Stimulated activated CD8-positive, alpha-beta memory T cell treated with anti-CD3 and anti-CD28 coated beads, Interleukin-7, amount 100 ng/mL, for 1 hour (primary cell): ENCODE measurements at places on chromosomes 16 and 17.

GRCh38 chr16:74867281-74867849 lies 92.7 kb upstream of the FA2H start:
- no peak for DNase-seq

- no peak for DNase-seq
Measured at GRCh38 chr17:73196500-73196899, 3.6 kb downstream of the COG1 start.

DNA sequence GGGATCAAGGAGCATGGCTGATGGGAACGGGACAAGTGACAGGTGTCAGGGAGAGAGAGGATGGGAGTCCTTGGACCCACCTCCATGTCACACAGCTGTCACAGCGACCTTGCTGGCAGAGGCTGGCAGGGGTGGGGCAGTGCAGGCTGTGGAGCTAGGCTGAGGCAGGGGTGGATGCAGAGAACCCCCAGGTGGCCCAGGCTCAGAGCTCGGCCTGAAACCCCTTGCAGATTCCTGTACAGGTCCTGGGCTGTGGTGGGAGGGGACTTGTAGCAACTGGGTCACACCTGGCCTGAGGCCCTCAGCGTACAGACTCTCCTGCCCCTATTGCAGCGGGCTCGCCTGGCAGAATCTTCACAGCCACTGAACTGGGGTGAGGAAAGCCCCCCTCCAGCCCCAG lies 174.1 kb downstream of the NTN1 start:
- DNase-seq = no peak

DNA sequence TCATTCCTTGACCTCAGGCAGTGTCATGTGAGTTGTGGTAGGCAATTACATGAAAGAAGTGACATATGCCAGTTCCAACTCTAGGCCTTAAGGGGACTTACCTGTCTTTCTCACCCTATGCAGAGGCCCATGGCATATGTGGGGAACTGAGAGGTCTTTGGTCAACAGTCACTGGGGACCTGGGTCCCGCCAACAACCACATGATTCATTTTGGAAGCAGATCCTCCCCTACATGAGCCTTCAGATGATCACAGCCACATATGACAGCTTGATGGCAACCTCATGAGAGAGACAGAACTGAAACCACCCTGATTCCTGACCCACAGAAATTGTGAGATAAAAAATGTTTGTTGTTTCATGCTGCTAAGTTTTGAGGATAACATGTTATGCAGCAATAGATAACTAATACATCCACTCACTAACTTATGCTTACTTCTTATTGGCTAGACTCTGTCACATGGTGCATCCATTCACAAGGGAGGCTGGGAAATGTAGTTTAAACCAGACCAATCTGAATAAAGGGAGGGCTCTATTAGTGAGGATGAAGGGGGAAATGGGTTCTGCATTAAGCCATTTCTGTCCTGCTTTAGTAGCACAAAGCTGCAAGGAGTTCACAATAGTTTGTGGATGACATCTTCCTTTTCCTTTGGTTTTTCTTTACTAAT lies 298.2 kb downstream of the HAPSTR1 start:
- no peak for DNase-seq

DNA sequence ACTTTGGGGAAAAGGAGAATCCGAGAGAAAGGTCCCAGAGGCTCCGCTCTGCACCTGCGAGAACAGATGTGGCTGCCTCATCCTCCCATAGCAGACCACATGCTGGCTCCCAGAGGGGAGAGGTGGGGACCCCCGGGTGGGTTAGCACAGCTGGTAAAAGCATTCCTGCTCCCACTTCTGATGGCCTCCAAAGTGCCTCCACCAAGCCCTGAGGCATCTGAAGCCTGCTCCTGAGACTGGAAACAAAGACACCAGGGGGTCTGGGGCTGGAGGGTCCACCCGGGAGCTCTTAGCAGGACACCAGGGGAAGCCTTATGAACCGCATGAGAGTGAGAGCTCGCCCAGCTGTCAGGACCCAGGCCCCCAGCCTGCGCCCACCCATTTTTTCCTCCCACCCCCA lies 46.4 kb downstream of the ZNF423 start:
- DNase-seq = no peak

DNA sequence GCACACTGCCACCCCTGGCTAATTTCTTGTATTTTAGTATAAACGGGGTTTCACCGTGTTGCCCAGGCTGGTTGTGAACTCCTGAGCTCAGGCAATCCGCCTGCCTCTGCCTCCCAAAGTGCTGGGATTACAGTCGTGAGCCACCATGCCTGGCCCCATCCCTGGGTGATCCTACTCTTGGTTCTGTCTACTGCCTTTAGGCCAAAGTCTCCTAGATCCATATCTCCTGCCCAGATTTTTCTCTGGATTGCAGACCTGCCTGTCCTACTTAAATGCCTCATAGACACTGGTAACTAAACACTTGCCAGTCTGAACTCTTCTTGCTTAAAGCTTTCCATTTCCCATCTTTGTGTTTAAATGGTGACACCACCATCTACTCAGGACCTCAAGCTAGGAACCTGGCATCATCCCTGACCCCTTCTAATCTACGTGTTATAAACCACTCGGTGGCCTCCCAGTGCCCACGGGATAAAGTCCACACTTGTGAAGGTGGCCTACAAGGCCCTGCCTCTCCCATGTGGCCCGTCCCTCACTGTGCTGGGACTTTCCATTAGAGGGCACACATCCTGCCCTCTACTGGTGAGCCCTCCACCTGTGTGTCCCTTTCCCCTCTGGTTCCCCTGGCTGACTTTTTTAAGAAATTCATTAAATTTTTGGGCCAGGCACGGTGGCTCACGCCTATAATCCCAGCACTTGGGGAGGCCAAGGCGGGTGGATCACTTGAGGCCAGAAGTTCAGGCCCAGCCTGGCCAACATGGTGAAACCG lies 51.1 kb downstream of the USP43 start:
- DNase-seq = no peak

DNA sequence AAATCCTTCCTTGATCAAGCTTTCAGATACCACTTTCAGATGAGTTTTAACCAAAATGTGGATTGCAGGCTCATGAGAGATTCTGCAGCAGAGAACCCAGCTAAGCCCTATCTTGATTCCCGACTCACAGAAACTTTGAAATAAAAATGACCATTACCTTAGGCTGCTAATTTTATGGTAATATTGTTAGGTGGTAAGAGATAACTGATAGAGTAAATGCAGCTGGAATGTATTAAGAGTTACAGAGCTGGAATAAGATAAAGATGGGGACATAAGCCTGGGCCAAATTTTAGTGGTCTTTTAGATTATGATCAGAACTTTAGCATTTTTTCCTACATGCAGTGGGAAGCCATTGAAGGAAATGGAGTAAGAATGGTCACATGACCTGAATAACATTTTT lies 1074.0 kb downstream of the CDH11 start:
- DNase-seq = no peak
